Peyer's patch (tissue), 4 donors: ENCODE measurements at places on chromosomes 6 and 20. TPM values are rescaled to one million over a fixed set of nuclear protein-coding genes. Genes with fewer than 3 reads are reported as not detected.

DNA sequence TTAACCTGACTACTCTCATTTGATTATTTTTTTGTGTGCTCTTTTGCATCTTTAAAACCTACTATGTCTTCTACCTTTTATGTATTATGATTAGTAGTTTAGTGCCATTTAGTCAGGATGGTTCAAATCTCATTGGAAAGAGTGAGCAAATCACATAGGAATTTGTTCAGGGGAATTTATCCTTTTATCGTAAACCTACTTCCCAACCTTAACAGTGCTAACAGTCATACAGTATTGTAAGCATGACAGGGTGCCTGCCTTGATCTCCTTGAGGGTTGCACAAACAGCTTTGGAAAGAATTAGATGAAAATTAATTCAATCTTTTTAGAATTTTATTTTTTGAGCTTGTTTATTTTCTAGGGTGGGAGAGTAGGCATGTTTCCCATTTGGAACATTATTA, 18.3 kb downstream of the RNF8 start:
- DNase-seq = no peak

The TRIM15 gene
- 81.8 TPM for total RNA-seq

GRCh38 chr6:82693094-82693493, 329.5 kb downstream of the TPBG start:
- no peak for DNase-seq

- DNase-seq = no peak
Observed at GRCh38 chr20:22585786-22586493, 1.6 kb upstream of the FOXA2 start.

DNA sequence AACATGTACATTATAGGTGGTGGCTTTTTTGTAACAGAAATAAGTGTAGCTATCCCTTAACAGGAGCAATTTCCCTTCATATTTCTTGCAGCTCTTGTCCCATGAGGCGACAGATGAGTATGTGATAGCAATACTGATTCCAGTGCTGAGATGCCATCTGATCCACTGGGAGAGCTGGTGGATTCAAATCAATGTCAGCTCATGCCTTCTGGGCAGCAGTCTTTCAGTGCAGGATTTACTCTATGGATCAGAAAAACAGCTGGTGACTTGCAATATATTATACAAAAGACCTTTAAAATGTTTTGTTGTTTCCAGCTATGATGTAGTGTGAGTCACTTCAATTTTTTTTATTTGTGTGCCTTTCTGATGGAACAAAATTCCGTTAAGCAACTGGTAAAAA, 259.9 kb upstream of the SASH1 start:
- DNase-seq = no peak

The DDX43 gene
- not detected for total RNA-seq

GRCh38 chr6:128719786-128720185, 163.2 kb upstream of the LAMA2 start:
- DNase-seq = no peak

The ULBP2 gene
- total RNA-seq = not detected

DNA sequence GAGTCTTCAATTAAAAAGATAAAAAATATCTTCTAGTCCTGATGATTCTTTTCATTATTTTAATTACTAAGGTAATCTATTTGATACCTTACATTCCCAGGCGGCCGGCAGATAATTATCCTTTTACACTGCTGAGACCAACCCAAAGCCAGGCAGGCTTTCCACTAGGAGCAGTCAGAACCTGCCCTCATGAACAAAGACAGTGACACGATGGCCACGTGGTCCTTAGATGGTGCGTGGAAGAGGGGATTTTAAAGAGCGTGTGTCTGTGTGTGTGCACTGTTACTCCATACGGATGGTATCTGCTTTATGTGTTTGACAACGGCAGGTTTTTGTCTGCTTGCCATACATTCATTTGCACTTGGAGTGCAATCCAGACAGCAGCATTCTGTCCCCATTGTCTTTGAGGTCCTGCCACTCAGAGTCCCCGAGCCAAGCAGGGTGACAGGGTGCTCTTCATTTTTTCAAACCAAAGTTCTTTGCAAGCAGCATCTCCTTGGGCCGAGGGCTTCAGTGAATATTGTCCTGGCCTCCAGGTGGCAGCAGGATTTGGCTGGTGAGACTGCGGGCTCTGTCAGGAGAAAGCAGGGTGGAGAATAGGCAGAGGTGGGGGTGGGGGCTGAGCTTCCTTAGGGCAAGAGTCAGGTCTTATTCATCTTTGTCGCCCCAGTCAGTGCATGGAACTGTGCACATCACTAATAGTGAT, 260.5 kb downstream of the NRN1 start:
- DNase-seq = no peak

The SULF2 gene
- total RNA-seq = 32.4 TPM

DNA sequence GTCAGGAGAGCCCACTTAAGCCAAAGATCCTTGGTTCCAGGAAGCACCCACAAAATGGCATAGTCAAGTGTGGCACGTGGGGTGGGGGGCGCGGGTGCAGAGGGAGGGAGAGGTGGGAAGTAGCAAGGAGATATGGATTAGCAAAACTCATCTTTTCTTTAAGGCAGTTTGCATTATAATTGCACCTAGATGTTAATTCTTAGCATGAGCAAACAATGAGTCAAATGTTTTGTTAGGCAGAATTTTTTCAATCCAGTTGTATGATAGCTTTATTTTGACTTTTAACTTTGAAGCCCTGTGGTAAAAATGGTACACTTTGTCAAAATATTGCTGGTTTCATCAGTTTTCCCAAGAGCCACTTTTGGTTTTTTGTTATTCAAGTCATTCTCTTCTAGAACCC, 15.0 kb downstream of the SCAND1 start:
- no peak for DNase-seq

The ELOVL2 gene
- total RNA-seq = 0.18 TPM

The SMIM28 gene
- total RNA-seq = not detected

DNA sequence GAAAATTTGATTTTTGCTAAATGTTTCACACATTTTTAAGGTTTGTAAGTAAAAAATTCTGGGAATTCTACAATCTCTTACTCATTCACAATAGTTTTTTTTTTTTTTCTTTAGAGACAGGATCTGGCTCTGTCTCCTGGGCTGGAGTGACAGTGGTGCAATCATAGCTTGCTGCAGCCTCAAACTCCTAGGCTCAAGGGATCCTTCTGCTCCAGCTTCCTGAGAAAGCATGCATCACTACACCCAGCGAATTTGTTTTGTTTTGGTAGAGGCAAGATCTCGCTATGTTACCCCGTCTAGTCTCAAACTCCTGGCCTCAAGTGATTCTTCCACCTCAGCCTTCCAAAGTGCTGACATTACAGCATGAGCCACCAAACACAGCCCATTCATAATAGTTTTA, 232.8 kb downstream of the GJA1 start:
- no peak for DNase-seq

The MUC21 gene
- total RNA-seq = not detected

The PNPLA1 gene
- total RNA-seq = not detected

- DNase-seq = no peak
Observed at GRCh38 chr6:25670793-25671513, 18.9 kb downstream of the SCGN start.

DNA sequence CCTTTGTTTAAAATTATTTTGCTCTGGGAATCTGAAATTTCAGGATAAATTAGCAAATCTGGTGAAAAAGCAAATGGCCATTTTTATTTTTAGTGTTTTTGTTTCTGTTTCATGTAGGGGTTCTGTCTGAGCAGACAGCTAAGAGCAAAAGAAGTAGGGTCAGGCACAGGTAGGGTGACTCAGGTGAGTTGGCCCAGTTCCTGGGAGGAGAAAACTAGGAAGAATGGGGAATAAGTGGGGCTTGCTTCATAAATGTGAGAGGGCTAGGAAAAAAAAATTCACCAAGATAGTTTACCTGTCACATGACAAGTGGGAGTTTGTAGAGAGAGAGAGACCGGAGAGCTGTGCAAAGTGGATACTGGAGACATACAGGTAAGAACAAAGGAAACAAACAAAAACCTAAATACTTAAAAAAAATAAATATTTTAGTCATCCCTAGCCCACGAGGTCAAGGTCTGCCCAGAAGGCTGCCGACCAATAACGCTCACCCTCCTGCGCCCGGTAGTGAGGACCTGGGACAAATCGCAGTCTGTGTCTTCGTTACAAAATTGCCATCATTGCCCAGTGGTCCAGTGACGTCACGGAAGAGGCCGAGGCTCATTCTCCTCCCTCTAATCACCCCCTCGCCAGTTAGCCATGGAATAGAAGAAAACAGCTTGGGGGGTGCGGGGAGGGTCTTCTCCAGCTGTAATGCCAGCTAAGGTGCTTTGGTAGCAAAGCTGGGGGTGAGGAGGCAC, 2.3 kb downstream of the THBD start:
- no peak for DNase-seq

DNA sequence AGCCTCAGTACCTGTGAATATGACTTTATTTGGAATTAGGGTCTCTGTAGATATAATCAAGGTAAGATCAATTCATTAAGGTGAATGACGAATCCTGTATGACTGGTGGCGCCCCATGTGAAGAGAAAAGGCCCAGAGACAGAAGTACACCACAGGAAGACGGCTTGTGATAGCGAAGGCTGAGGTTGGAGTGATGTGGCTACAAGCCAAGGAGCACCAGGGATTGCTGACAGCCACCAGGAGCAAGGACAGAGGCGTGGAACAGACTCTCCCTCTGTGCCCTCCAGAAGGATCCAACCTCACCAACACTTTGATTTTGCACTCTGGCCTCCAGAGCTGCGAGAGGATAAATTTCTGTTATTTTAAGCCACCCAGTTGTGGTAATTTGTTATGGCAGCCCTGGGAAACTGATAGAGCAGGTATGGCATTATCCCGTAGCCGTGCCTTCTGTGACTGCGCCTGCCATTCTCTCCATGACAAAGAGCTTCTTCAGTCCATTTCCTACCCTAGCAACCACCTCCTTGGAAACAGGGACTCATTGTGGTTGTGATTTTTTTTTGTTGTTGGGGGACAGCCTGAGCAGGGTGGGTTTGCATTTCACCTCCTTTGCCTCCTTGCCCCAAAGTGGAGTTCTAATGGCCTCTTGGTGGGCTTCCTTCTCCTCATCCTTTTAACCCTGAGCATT, 29.6 kb downstream of the PTK7 start:
- DNase-seq = no peak

DNA sequence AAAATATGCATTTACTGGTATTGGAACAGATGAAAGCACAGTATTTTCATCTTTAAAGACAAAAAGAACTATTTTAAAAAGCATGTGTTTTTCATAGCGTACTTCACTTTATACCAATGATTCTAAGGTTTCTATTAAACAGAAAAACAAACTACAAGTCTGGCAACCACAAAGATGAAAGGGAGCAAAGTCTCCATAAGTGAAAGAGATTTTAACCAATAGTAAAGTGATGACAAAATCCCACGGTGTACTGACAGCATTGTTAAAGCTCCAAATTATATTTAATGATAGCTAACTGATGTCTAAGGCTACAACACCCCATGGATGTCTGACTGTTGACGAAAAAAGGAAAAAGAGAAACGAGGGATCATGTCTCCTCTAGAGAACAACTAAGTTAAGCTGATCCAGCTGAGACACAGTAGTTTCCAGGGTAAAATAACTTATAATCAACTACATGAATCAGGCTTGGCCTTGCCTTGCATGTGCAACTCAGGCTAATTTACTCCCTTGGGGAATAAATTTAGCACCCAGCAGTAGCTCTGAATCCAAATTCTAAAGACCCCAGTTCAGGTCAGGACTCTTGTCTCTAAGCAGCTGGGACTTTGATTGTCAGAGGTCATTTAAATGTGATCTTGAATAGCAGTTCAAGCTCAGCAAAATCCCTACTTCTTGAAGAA, 56.0 kb upstream of the TAB2 start:
- DNase-seq = no peak

DNA sequence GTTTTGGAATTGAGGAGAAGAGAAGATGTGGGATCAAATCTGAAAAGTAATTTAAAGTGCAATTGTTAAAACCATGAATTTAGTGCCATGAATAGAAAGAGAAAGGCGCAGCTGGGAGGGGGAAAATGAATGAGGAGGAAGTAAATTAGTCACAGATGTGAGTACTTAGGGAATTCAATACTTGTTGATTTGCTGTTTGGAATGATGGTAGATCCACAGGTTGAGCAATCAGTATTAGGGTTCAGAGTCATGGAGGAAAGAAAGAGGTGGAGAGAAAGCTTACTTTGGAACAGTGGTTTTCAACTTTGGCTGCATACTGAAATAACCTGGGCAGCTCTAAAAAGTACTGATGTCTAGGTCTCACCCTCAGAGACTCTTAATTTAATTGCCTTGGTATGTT, 229.7 kb upstream of the ASCC3 start:
- no peak for DNase-seq

The POU3F2 gene
- total RNA-seq = not detected

DNA sequence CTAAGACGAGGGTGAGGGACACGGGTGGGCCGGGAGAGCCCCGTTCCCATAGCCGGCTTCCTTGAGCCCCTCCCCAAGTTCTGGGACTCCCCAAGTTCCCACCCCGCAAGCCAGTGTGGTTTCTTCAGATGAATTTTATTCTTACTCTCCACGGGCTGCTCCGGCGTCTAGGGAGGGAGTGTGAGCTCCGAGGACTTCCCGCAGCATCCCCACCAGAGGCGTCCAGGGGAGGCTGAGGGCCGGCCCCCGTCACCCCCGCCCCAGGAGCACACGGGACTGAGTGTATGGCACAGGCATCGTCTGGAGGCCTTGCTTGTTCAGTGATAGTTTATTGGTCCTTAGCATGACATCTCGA, 10.0 kb upstream of the SLC4A11 start:
- no peak for DNase-seq

GRCh38 chr6:30672445-30673253, at the start of gene DHX16:
Gene DHX16 (minus strand): TSS chr6:30673006. CDS start chr6:30672841, 165 bp downstream.
- DNase-seq = peak; percentile 95

- no peak for DNase-seq
Observed at GRCh38 chr20:35636095-35636494, 20.5 kb downstream of the SPAG4 start.

The HLA-DQA2 gene
- total RNA-seq = not detected

GRCh38 chr6:33985313-33985751, 160.6 kb downstream of the GRM4 start:
- DNase-seq = no peak

DNA sequence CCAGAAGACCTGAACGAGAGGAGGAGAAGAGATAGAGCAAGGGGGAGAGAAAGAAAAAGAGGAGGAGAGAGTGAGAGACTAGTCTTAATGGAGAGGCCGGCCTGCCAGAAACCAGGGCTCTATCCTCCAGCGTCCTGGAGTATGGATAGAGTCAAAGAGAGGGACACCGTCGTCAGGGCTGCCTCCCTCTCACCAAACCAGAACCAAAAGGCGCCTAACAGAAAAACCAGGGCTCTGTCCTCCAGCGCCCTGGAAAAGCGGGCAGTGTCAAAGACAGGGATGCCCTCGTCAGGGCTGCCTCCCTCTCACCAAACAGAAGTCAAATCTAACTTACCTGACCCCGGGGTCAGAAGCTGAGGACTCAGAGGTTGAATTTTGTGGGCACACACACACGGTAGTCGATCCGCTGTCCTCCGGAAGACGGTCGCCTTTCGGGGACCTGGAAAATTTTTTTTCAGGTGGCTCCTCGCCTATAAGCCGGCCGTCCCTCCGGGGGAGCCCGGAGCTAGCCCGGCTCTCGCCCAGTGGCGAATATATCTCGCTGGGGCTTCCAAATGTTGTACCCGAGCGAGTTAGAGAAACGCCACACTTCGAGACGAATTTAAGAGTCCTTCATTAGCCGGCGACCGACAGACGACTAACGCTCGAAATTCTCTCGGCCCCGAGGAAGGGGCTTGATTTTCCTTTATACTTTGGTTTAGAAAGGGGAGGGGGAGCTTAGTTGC, 148.2 kb downstream of the TRIM27 start:
- DNase-seq = no peak

- no peak for DNase-seq
Observed at GRCh38 chr6:94367316-94367715, 948.0 kb upstream of the EPHA7 start.

GRCh38 chr20:46765506-46766120, 56.2 kb downstream of the SLC2A10 start:
- DNase-seq = no peak

- no peak for DNase-seq
Observed at GRCh38 chr6:116767715-116768114, 2.2 kb upstream of the FAM162B start.
